ENCODE measurements at places on chromosomes 12 and 14. TPM values are rescaled to one million over a fixed set of nuclear protein-coding genes. Genes with fewer than 3 reads are reported as not detected.

- H3K4me1 ChIP-seq = peaks cover 2% of the 10 kb centered on the region
- no peak overlapping the region for H3K4me3 ChIP-seq
- H3K27me3 ChIP-seq = no peaks in the 10 kb centered on the region
- DNase-seq = peak; percentile 69
Observed at GRCh38 chr14:100824091-100824551, 1.8 kb upstream of the MEG3 start.

DNA sequence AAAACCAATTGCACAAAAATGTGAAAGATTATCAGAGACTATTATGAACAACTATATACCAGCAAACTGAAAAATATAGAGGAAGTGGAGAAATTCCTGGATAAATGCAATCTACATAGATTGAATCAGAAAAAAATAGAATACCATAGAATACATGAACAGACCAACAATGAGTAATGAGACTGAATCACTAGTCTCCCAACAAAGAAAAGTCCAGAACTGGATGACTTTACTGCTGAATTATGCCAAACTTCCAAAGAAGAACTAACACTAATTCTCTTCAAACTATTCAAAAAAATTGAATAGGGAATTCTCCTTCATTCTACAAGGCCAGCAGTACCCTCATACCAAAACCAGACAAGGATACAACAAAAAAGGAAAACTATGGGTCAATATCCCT lies 60.6 kb downstream of the GUCY2C start:
- no peak for DNase-seq
- H3K27me3 ChIP-seq = no peaks in the 10 kb centered on the region
- H3K27ac ChIP-seq = no peak overlapping the region
- no peaks in the 10 kb centered on the region for H3K36me3 ChIP-seq
- no peaks in the 10 kb centered on the region for H3K4me1 ChIP-seq

GRCh38 chr12:64633011-64633939 lies 23.0 kb downstream of the RASSF3 start:
- no peak for DNase-seq
- no peaks in the 10 kb centered on the region for H3K36me3 ChIP-seq
- H3K27me3 ChIP-seq = no peaks in the 10 kb centered on the region
- no peak overlapping the region for H3K27ac ChIP-seq
- no peaks in the 10 kb centered on the region for H3K4me1 ChIP-seq

- no peak overlapping the region for H3K4me3 ChIP-seq
- no peaks in the 10 kb centered on the region for H3K36me3 ChIP-seq
- no peak overlapping the region for H3K27ac ChIP-seq
- peaks cover 4% of the 10 kb centered on the region for H3K27me3 ChIP-seq
Observed at GRCh38 chr12:116698116-116698515, 39.8 kb downstream of the SPRING1 start.

DNA sequence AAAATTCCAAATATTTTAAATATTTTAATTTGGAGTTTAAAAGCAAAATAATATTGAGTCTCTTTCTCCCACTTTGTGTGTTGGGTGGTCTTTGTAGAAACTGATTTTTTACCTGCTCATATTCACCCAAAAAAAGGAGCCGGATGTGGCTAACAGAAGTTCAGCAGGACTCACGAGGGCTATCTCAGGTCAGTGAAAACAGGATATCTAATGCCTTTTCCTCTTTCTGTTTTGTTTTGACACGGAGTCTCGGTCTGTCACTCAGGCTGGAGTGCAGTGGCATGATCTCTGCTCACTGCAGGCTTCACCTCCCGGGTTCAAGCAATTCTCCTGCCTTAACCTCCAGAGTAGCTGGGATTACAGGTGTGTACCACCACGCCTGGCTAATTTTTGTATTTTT lies 30.8 kb downstream of the COA8 start:
- no peak overlapping the region for H3K27ac ChIP-seq
- no peak overlapping the region for H3K4me3 ChIP-seq
- no peaks in the 10 kb centered on the region for H3K4me1 ChIP-seq
- H3K27me3 ChIP-seq = no peaks in the 10 kb centered on the region

GRCh38 chr12:46082490-46083200 lies 92.3 kb upstream of the SCAF11 start:
- H3K4me3 ChIP-seq = no peak overlapping the region
- H3K36me3 ChIP-seq = no peaks in the 10 kb centered on the region
- no peak overlapping the region for H3K27ac ChIP-seq
- no peaks in the 10 kb centered on the region for H3K27me3 ChIP-seq
- DNase-seq = no peak
- H3K4me1 ChIP-seq = no peaks in the 10 kb centered on the region

- H3K27ac ChIP-seq = no peak overlapping the region
- H3K27me3 ChIP-seq = no peaks in the 10 kb centered on the region
- H3K4me1 ChIP-seq = no peaks in the 10 kb centered on the region
- no peak overlapping the region for H3K4me3 ChIP-seq
- no peak for DNase-seq
- H3K36me3 ChIP-seq = no peaks in the 10 kb centered on the region
Observed at GRCh38 chr12:127830730-127831129, 436.2 kb upstream of the TMEM132C start.

DNA sequence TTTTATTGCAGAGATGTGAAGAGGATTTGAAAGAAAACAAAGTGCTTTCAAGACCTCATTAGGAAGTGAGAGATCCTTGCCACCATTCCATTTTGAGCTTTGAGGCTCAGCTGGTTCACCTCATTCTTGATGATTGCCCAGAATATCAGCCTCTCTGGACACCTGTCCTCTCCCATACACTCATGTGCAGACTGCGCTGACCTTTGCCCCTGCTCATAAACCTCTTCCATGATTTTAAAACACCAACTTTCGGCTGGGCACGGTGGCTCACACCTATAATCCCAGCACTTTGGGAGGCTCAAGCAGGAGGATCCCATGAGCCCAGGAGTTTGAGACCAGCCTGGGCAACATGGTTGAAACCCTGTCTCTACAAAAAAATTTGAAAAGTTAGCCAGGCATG lies 8.9 kb downstream of the COX14 start:
- no peak overlapping the region for H3K27ac ChIP-seq
- H3K4me3 ChIP-seq = no peak overlapping the region
- DNase-seq = no peak
- H3K4me1 ChIP-seq = peaks cover 4% of the 10 kb centered on the region

DNA sequence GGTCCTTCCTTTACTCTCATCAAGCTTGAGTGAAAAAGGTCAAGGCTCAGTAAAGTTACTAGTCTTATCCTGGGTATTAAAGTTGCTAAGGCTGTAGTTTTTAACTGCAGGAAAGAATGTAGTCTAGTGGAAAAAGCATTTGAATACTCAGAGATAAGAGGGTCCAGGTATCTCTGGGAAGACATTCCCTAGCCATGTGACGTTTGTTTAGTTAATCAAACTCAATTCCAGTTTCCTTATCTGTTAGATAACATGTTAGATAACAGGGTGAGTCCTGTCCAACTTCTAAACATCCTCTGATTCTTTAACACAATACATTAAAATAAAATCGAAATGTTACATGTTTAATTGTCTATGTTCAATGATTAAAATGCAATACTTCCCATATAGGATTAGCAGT lies 720.7 kb upstream of the LMO3 start:
- H3K4me3 ChIP-seq = no peak overlapping the region
- H3K36me3 ChIP-seq = no peaks in the 10 kb centered on the region
- H3K27me3 ChIP-seq = no peaks in the 10 kb centered on the region
- DNase-seq = no peak

- H3K4me1 ChIP-seq = no peaks in the 10 kb centered on the region
- no peaks in the 10 kb centered on the region for H3K36me3 ChIP-seq
- no peak for DNase-seq
- H3K4me3 ChIP-seq = no peak overlapping the region
- no peaks in the 10 kb centered on the region for H3K27me3 ChIP-seq
Observed at GRCh38 chr12:113955109-113955970, 10.8 kb downstream of the RBM19 start.

CLEC1B gene
- not detected for total RNA-seq

HOXC6 gene
- total RNA-seq = 22.0 TPM

TBC1D30 gene
- 8.7 TPM for total RNA-seq

C14orf180 gene
- total RNA-seq = 2.1 TPM

CDK2 gene
- 23.2 TPM for total RNA-seq

LGR5 gene
- total RNA-seq = 0.19 TPM

TMEM132D gene
- 0.13 TPM for total RNA-seq

KRT73 gene
- total RNA-seq = not detected

ASCL1 gene
- total RNA-seq = not detected

MYF6 gene
- not detected for total RNA-seq

OR6C2 gene
- total RNA-seq = not detected

PSMD9 gene
- total RNA-seq = 54.9 TPM

Measured in kidney (tissue), 22 donors.